ENCODE measurements at places on chromosomes 2 and 18. TPM values are rescaled to one million over a fixed set of nuclear protein-coding genes. Genes with fewer than 3 reads are reported as not detected.

DNA sequence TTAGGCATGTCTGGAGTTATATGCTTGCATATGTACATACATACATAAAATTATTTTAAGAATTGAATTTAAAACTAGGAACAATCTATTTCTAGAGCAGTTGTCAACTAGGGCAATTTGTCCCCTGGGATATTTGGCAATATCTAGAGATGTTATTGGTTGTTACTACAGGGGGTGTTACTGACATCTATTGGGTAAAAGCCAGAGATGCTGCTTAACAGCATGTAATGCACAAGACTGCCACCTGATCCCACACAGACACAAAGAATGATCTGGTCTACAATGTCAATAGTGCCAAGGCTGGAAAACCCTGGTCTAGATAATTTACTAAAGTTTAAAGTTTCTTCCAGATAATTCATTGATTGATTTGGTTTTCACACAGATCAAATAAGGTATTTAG lies 185.3 kb downstream of the NYAP2 start:
- no peak for DNase-seq

DNA sequence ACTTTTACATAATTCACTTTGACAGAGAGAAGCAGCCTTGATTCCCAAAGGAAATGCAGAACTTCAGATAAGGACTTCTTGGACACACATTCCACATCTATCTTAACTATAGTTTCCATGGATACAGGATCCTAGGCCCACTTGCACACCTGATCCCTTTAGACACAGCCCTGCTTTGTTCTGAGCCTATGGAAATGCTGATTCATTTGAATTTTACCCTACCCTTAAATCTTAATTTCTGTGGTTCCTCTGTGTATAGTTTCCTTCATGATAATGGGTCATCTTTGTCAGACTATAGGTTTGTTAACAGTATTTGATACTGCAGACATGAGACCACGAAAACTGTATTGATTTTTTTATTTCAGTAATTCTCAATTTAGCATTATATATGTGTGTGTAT lies 77.4 kb downstream of the ACTR3 start:
- DNase-seq: no peak

DNA sequence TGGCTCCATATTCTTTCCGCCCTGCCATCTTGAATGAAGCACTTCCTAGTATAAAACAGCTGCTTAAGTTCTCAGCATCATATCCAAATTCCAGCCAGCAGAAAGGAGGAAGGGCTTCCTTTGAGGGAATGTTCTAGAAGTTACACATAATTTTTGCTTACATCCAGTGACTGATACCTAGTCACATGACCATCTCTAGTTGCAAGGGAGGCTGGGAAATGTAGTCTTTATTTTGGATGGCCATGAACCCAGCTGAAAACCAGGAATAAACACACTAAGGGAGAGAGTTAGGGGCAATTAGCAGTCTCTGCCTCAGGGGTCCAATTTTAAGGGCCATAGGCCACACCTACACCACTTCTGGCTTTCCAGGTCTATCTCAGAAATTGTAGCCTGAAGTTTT lies 57.8 kb upstream of the LMAN1 start:
- DNase-seq: no peak

The FEZ2 gene
- 66.6 TPM for total RNA-seq

DNA sequence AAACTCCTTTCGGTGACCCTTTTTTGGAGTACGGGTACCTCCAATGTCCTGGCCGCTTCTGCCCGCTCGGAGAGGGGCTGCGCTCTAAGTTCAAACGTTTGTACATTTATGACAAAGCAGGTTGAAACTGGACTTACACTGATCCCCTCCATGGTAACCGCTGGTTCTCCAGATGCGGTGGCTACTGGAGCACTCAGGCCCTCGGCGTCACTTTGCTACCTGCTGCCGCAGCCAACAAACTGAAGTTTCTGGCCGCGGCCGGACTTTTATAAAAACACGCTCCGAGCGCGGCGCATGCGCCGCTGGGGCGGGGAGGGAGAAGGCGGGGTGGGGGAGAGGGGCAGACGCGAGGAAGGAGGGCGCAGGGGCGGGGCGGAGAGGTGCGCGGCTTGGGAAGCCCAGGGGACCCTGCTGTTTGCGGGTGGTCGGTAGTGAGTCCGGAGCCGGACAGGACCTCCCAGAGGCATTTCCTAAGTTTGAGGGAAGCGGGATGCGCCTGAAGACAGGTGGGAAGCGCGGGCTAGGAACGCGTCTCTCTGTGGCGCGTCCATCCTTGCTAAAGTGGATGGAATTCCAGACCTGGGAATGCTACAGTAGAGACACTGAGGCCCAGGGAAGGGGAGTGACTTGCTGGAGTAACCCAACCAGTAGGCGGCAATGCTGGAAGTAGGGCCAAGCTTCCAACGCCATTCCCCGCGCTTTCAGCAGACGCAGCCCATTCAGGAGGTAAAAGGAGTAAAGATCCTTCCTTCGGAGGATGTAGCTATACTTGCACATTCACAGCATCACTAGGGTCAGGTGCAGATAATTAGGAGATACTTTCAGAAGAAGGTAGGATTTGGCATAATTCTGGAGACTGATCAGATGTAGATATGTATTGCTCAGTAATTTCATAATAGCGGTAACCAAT lies at the start of gene CXCR4:
Gene CXCR4, minus strand, starts transcription at position 241 of the 910 bp plus-strand sequence. Its CDS starts 89 bp downstream, at position 152.
- no peak for DNase-seq

The SLC5A6 gene
- 69.7 TPM for total RNA-seq

All from uterus (tissue), 4 donors.